ENCODE measurements at places on chromosomes 2 and 18.

- no peak for DNase-seq
Measured at GRCh38 chr2:172278667-172279066, 148.7 kb upstream of the ITGA6 start.

DNA sequence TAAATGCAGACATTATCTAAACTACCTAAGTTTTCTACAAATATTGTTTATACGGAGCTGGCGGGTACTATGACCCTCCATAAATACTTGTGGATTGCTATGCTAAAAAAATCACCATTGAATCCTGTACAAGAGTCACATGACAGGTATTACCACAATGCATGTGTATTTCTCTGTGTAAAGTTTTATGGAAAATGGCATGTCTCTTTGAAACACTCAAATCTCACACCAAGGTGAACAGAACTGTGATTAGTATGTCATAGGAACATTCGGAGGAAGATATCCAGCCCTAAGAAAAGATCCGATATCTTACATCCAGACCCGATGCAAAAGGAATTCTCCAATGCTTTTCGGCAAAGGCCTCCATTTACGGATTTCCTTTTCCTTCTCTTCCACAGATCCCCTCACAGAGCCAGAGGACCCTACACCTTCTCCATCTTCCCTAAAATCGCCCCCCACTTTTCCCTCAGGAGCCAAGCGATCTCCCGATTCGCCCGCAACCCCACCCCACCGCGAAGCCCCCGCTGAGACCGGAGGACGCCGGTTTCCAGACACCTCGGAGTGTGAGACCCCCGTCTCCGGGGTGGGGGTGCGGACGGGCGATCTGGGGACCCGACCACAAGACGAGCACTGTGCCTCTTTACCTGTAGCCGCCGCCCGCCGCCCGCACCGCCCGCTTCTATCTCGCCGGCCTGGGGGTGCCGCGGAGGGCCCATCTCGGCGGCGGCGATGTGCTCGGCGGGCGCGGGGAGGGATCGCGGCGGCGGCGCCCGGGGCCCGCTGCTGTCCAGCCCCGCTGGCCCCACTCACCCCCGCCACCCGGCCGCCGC is 1.2 kb downstream of the SAP130 start:
- no peak for DNase-seq

GRCh38 chr2:98269830-98270229 is 76.4 kb upstream of the CNGA3 start:
- no peak for DNase-seq

DNA sequence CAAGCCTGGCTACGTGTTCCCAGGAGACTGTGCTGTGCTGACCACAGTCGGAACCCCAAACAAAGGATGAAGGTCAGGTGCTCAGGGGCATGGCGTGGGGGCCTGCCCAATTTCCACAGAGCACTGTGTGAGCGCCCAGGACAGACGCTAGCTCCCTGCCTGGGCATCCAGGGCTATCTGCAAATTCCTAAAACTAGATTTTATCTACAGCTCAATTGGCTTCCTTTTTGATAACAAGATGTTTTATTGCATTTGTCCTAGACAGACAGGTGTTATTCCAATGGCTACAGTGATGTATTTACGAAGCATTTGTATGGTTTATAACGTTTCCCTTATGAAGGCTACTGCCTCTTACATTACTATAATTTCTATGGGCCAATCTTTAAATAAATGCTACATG is 16.0 kb downstream of the PTGR3 start:
- DNase-seq: no peak

DNA sequence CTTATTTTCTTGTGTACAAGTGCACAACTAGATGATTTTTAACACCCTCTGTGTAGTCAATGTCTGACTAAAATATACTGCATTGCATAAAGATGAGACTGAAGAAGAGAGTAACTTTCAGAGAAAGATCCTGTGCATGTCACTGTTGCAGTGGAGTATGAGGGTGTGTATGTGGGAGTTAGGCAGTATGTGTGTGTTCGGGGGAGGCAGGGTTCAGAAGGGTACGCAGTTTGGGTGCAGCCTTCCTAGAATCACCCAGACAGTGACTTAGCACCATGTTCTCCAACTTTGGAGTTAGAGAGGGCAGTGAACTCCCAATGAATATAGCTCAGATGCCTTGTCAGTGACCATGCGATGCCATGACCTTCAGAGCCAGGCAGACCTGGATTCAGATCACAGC is 84.6 kb downstream of the LRATD1 start:
- no peak for DNase-seq

DNA sequence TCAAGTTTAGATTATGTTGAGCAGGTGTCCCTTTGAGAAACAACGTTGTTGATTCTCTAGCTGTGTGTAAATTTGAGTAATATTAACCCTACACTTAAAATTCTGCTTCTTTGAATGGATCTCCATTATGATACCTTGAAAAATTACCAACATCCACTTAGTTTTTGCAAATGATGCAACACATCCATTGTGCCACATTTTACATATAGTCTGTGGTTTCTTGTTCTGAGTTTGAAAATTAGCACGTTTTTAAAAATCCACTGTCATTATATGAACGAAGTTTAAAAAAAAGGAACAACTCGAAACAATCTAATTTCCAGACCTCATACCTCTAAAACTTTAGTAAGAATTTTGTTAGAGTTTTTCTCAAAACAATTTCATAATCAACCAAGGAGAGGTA is 37.7 kb downstream of the PIK3C3 start:
- DNase-seq: no peak

DNA sequence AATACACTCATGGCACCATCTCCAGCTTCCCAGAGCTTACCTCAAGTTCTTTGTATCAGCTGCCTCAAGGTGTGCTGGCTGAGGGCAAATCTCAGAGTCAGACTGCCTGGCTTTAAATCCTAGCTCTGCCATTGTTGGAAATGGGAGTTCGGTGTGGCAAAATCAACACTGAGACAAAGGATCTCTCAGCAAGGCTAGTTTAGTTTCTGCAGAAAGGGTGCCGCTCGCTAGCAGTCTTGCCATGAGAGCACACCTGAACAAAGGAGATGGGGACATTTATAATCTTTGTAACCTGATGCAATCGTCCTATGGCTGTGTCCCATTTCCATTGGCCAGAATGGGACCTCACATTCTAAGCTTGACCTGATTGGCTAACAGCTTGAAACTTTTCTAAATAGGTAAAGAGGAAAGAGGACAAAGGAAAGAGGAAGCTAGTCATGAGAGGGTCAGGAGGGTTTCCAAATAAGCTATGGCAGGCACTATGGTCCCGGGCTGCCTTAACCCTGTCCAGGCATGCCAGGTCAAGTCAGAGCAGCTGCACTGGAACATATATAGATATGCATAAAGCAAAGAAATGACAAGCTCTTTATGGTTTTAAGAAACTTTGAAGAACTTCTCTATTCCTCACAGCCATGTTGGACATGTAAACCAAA is 4.3 kb upstream of the UBE2F start:
- no peak for DNase-seq

DNA sequence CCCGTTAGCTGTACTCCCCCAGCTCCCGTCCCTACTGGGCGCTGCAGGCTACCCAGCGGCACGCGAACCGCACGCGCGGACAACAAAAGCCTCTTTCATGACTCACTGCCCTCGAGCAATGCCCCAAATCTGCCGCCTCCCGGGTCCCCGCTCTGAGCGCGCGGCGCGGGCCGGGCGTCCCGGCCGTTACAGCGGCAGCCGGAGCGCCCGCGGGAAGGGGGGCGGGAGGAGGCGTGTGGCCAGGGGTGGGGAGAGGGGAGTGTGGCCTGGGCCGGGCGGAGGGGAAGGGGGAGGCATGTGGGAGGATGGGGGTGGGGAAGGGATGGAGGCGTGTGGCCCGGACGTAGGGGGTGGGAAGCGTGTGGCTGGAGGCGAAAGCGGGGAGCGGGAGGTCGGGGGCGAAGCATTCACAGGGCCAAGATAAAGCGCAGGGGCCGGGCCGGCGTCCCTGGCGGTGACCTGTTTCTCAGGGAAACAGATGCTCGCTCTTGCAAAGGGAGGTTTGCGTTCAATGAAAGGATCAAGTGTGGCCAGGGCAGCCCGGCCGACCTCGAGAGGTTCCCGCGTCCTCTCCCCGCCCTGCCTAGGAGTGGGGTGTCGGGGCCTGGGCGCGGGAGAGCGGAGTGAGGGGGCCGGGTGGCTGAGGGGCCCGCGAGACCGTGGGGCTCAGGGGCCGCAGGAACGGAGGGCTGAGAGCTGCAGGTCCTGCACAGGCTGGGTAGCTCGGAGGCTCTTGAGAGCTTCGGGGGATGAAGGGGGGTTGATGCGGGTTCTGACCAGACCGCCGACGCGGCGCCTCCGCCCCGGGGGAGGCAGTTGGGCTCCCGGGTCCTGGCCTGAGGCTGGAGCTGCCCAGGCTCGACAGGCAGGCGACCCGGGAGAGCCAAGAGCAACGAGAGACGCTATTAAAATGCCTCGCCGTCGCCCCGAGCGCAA is 3.5 kb upstream of the NEUROD1 start:
- no peak for DNase-seq

DNA sequence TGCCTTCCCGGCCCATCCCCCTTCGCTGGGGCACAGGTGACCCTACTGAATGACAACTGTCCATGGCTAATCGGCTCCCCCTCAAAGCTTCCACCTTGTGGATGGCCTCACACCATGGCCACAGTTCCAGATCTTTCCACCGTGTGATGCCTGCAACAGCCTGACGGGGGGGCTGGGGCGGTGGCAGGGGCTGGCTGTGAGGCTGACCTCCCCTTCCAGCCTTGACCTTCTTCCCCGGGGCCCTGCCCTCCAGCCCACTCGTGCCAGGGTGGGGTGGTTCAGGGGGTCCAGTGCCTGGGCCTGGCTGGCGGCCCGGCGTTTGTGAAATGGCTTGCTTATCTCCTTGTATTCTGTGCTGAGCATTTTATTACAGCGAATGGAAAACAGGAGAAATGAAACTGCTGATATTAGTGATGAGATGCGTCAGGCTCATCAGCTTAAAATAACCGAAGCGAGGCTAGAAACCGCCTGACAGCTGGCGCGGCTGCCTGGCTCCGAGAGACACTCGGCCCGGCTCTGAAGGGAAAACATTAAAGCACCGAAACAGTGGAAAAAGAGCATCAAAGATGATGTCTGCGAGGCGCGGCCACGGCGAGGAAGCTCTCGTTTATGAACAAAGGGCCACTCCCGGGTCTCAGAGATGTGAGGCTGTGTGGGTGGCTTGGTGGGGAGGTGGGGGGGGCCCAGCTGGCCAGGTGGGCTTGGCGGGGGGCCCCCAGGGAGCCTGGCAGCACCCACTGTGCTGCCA is 916 bp upstream of the PDCD1 start:
- DNase-seq: peak; percentile 41

DNA sequence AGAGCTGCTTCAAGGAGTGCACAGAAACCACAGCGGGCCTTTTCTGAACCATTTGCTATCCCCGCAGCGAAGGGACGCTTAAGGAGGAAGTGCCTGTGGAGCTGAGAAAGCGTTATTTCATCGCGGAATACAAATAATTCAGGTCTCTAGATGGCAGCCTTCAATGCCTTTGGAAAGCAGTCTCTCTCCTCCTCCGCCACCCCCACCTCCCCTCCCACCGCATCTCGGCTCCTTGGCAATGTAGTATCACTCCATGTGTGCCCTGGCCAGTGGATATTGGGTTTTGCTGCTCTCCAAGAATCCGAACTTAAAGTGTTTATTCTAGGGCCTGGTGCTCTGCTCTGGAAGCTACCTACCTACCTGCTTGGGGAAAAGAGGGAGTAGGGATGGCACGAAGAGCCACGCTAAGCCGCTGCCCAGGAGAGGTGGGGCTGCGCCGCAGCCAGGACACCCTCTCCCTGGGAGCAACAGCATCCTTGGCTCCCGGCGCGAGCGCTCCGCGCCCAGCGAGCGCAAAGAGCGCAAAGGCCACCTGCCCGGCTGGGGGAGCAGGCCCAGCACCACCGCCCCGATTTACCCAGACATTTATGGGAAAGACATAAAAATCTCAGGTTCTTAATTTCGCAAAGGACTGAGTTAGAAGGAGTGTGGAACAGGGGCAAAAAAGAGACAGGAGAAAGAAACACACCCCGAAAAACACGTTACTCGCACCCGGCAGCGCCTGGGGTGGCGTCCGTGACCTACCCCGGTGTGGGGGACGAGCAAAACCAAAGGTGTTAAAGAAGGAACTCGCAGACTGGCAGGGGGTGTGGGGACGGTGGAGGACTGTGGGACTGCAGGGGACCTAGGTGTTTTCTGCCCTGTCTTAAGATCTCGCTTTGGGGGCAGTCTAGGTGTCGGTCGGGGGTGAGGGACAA is 1.0 kb downstream of the SPHKAP start:
- no peak for DNase-seq

- no peak for DNase-seq
Measured at GRCh38 chr2:21002814-21003192, 41.1 kb downstream of the APOB start.

DNA sequence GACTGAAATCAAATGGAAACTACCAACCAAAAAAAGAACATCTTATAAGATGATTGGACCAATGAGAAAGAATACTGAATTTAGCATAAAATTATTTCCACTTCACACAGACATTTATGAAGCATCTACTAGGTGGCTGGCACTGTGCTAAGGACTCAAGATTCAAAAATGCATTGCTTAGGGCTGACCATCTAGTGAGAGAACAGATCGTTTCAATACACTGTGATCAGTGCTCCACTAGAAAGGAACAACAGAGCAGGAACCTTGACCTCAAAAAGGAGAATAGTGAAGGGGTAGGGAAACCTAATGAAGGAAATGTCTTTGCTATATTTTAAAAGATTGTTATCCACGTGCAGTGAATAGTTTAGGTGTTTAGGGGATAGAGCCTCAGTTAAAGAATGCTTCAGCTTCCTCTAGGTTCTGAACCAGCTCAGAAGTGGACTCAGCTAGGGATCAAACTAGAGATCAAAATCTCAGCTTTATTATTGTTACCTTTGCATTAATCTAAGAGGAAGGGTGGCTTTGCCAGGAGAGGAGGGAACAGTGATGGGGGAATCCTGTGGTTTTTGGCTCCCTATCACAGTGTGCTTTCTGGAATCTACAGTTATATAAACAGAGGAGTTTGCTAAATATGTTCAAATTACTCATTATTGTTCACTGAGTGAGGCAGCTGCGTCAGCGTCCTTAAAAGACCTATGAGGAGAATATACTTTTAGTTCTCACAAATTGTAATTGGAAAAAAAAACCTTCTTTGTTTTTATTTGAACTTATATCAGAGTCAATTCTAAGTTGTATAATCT is 16.2 kb upstream of the BBS5 start:
- no peak for DNase-seq

DNA sequence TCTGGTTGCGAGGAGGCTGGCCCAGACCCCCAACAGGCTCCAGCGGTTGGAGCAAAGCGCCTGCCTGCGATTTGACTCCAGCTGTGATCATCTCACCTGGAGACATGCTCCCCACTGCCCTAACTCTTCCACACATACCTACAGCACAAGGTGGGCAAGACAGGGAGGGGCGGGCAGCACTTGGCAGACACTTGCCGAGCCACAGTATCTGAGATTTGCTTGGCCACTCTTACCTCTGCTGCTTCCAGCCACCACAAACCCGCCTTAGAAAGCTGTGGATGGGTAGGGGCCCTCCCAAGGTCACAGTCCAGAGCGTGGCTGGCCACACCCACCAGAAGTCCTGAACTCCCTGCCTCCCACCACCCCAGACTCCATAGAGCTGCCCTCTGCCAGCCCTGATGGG is 8.2 kb downstream of the CYP26B1 start:
- no peak for DNase-seq

GRCh38 chr2:3771576-3771975 is 68.2 kb downstream of the DCDC2C start:
- no peak for DNase-seq

GRCh38 chr2:42060028-42060427 is 12.2 kb downstream of the PKDCC start:
- DNase-seq: no peak

GRCh38 chr2:213285404-213285803 is 1.1 kb downstream of the SPAG16 start:
- no peak for DNase-seq

GRCh38 chr2:144330951-144331673 is 188.8 kb downstream of the ZEB2 start:
- no peak for DNase-seq

- DNase-seq: no peak
Measured at GRCh38 chr18:995629-996028, 91.0 kb downstream of the ADCYAP1 start.
